CD4-positive, alpha-beta T cell treated with Interleukin-1 beta for 1 hour (primary cell): ENCODE measurements at places on chromosomes 7 and 10.

GRCh38 chr7:116671681-116672595, at the start of gene MET:
TSS of gene MET (plus strand) at chr7:116672196. CDS start at chr7:116699085, 26,889 bp downstream.
- DNase-seq: no peak

- no peak for DNase-seq
Measured at GRCh38 chr10:122878799-122879338, 512 bp downstream of the FAM24B start.

DNA sequence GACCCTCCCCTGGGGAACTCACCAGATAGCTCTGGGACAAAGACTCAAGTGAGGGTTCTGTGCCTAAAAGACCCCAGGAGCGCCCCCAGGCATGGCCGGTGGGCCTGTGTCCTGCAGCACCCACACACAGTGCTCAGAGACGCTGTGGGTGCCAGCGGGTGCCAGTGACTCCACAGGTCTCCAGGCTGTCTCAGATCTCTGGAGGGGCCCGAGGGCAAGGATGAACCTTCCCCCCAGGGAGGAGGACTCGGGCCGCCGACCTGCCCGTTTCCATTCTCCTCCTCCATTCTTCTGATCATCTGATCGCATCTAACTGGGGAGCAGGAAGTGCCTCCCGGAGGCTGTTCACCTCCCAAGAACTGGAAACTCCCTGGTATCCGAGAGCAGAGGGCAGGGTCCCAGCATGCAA, 980 bp downstream of the ADAM8 start:
- DNase-seq: peak; percentile 60

- no peak for DNase-seq
Measured at GRCh38 chr10:104417637-104418292, 64.1 kb downstream of the CFAP58 start.

- DNase-seq: peak; percentile 28
Measured at GRCh38 chr7:127792528-127793342, 140.7 kb downstream of the SND1 start.

- no peak for DNase-seq
Measured at GRCh38 chr10:5391790-5392189, 12.8 kb downstream of the TUBAL3 start.

DNA sequence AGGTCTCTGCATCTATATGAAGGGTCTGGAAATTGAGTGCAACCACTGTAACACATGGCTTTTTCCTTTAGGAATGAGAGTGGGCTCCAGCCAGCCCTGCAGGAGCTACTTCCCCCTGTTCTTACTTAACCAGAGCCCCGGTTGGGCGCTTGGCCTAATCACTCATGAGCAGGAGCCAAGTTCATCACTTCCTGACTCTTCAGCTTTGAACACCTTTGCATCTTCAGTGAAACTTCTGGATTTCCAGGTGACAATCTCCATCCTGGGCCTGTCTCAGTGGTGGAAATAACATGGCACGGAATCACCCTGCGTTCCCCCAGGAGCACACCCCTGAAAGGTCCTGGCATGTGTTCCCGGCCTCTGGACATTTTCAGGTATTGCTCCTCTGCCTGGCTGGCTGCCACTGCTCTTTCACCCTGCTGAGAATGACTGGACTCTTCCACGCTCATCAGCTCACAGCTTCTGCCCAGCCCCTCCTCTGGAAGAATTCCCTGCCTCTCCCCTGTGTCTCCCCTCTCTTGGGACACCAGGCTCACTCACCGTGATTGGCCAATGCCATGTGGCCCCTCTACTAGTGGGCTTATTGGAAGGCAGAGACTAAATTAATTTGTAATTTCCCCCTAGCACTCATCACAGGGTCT, 229.1 kb upstream of the GRB10 start:
- DNase-seq: no peak

DNA sequence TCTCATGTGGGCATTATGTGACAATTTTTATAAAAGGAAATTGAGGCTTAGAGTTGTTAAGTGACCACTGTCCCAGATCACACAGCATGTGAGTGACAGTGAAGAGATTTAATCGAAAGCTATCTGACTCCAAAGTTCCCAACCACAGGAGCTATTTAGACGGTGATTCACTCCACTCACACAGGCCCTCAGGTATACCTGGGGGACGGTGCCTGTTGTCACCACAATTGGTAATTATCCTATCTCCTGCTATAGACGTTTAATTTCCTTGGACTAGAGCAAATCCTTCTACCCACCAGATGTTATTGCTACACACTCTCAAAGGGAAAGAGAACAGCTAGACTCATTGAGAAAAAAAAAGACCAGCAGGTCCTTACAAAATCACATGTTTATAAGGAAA, 145.5 kb downstream of the KLF6 start:
- no peak for DNase-seq

GRCh38 chr7:138460649-138461607, 869 bp downstream of the TRIM24 start:
- peak; percentile 59 for DNase-seq

GRCh38 chr7:5767066-5767465, 14.4 kb downstream of the RNF216 start:
- no peak for DNase-seq

DNA sequence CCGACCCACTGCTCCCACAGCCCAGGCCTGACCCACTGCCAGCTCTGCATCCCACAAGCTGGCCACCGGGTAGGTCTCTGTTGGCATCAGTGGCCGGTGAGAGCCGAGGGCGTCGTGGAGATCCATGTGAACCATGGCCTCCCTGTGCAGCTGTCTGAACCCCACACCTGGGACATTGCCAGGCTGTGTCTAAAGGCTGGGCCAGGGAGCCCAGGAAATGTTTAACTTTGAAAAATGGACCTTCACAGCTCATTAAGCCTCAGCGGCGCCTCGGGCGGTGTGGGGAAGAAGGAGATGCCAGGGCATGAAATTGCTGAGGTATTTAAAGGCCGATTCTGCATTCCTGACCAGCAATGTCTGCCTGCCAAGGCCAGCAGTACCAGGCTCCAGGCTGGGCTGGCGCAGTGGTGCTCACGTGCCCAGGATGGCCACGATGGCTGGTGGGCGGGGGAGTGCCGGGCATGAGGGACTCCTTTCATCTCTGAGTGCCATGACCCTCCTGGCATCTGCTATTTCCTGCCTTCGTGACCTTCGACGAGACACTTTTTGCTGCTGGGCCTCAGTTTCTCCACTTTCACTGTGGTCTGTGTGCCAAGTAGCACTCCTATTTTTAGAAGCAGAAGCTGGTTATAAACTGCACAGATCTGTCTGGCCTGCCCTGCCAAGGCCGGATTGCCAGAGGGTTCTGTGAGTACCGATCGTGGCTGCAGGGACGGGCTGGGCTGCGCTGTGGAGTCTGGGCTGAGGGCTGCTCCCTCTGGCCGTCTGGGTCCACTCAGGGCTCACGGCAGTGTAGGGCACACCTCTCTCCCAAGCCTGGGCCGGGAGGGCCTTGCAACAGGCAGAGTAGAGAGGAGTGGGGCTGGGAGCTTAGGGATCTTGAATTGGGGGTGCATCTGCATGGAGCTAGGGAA, 21.8 kb downstream of the ELFN1 start:
- DNase-seq: no peak

DNA sequence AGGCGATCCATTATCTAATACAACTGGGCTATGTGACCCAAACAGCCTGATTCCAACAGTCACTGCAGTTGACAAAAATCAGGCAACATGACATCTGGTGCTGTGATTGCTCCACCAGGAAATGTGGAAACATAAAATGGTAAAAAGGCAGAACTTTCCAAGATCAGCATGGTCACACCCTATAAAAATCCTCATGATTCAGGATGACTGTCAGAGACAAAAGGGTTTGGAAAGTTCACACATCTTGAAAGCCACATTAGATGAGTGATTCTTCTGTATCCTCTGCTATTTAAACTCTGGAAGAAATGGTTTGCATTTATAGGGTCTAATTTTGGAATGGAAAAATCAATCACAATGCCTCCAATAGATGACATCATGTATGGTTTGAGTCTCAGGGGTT, 662.6 kb upstream of the IGFBP3 start:
- DNase-seq: no peak

- DNase-seq: no peak
Measured at GRCh38 chr7:99366646-99367045, 7.9 kb upstream of the ARPC1B start.

DNA sequence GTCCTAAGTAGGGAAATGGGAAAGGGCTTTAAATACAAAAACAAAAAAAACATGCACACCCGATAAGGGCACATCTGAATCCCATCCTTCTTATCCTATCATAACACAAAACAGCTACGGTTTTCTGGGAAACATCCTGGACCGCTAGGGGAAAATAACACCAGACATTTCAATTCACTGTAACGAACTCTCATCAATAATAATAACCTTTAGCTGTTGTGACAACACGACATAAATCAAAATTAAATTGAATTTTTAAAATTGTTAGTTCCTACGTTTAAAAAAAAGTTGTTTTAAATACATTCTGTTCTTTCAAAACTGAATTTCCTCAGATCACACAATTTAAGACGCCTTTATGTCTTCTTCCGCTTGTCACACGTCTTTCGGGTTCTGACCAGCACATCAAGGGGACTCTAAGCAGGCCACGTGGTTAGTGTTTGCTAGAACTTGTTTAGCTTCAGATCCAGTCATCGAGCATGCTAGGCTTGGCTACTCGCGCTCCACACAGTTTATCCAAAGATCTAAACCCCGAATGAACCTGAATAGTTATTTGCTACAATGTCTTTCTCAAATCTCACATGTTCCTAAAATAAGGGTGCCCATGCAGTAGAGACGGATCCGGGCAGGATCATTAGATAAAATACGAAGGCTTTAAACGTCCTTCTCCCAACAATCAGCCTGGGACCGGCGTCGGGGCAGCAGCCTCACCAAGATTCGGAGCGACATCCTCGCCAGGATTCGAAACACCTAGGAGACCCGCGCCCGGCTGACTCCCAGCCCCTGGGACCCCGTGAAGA, 839 bp downstream of the IKZF5 start:
- peak; percentile 60 for DNase-seq

DNA sequence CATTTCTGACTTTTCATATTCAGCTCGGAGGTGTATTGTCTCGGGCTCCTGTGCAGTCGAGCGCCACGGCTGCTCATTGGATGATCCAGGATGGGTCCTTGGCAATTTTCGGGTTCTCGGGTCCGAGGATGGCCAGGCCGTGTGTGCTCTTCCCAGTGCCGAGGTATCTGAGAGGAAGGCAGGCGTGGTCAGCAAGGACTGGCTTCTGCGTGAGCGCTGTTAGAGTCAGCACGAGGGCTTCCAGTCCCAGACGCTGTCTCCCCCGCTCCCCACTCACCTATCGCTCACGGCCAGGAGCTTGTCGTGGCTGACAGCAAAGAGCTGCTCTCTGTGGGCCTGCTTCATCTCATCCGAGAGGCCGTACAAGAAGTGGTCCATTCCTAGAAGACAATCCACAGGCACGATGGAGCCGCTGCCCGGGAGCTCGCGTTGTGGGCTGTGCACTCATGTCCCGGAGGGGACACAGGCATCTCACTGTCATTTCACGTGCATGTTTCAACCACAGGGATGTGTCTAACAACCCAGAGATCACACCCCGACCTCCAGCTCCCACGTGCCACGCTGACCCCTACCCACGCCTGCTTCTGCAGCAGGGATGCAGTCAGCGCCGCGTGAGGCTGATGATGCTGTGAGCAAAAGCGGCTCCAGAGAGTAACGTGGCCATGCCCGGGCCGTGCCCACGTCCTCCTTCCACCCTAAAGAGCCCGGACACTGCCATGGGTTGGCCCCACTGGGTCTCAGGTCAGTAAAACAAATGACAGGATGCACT, 34.4 kb downstream of the PITRM1 start:
- no peak for DNase-seq

- peak; percentile 67 for DNase-seq
Measured at GRCh38 chr7:129780257-129780973, 168.9 kb downstream of the NRF1 start.

- DNase-seq: no peak
Measured at GRCh38 chr7:122885583-122886356, 490 bp downstream of the CADPS2 start.

GRCh38 chr10:123645615-123646014, 20.5 kb upstream of the GPR26 start:
- no peak for DNase-seq

DNA sequence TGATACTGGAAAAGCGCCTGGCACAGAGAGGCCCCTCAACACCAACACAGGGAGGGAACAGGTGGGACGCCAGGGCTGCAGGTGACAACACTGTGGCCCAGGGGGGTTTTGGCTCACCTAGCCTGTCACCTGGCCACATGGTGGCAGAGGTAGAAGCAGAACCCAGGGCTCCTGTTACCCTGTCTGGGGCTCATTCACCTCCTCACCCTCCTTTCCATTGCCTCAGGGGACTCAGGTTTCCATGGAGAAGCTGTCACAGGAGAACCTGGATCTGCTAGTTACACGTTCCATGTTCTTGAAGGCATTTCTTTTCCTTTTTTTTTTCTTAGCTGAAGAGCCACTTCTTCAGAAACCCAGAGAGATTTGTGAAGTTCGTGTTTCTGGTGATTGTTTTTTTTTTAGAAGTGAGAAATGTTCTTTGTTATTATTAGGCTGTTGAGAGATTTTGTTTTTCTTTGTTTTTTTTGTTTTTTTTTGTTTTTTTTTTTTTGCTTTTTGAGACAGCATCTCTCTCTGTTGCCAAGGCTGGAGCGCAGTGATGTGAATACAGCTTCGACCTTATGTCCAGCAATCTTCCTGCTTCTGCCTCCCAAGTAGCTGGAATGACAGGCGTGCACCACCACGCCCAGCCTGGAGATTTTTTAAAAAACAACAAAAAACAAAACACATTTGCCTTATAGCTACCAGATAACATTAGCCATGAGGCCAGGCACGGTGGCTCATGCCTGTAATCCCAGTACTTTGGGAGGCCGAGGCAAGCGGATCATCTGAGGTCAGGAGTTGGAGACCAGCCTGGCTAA, 16.0 kb downstream of the DENND2A start:
- no peak for DNase-seq

DNA sequence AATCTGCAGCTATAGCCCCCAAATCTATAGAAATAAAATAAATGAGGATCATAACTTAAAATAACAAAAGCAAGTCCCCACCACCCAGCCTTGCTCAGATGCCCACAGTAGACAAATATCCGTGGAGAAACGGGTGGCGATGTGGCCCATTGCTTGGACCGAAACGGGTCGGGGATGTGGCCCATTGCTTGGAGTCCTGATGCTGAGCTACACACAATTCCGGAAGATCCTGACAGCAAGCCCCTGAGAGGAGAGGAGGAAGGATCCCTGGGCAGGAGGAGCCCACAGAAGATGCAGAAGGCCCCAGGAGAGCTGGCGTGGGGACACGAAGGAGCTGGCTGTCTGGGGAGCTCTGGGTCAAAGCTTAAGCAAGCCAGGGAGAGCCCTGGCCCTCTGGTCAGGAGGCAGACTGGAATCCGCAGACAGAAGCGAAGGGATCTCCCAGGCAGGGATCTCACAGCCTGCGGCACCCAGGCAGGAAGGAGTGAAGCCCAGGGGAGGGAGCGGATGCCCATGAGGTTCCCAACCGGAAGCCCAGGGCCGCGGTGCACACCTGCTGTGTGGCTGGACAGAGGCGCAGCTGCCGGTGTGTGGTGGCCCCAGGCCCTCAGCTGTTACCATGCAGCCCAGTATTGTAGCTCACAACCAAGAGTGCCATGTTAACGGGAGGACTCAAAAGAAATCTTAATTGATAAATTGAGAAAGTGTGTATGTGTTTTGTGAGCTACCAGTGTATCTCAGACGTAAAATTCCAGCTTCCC, 138.8 kb downstream of the ADARB2 start:
- DNase-seq: no peak

- no peak for DNase-seq
Measured at GRCh38 chr7:127667017-127667670, 15.2 kb downstream of the SND1 start.
